ENCODE measurements at places on chromosomes 3 and 15.

DNA sequence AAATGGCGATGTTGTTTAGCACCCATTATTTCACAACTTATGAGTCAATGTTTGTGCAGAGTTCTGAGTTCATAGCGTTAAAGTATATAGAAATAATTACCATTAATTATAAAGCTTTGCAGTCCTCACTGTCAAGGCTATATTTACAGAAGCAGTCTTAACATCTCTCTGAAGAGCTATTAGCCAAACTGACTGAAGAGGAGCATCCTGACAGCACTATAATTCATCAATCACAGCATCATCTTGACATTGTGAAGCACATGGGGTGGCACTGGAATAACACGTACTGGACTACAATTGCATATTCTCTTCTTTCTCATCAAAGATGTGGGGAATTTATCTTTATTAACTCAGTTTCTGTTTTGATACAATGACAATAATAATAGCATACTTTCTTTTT lies 260.6 kb upstream of the MME start:
- no peak for DNase-seq

DNA sequence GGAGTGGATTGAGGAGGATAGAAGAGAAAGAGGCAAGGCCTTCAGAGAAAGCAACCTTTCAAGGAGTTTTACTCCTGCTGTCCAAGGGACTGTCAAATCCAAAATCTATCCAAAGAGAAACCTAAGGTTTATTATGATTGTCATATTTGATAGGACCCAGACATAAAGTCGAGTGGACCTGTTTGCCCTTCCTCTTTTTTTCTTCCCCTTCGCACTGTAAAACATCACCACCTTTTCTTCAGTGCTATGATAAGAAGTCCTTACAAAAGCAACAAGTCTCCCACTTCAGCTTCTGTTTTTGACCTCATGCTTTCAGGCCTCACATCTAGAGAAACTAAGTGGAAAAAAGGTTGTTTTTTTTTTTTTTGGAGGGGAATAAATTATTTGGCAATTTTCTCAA lies 73.0 kb downstream of the TRPC1 start:
- DNase-seq: no peak

GRCh38 chr3:143847787-143848631 lies at the start of gene SLC9A9:
TSS of gene SLC9A9 (minus strand) at chr3:143848468. CDS start at chr3:143848322, 146 bp downstream.
- DNase-seq: peak; percentile 56

DNA sequence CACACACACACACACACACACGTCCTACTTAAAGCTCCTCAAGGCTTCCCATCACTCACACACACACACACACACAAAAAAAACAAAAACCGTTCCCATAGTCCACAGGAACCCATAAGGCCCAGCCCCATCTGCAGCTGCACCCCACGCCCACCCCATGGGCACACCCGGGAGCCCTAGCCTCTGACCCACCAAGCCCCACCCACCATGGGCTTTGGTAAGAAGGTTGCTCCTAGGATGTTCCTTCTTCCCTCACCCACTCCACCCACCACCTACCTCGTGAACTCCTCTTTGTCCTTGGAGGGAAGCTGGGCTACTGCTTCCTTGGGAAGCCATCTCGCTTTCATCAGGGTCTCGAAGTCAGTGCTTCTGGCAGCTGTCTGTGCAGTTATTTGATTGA lies 115.1 kb downstream of the TPRA1 start:
- DNase-seq: no peak

DNA sequence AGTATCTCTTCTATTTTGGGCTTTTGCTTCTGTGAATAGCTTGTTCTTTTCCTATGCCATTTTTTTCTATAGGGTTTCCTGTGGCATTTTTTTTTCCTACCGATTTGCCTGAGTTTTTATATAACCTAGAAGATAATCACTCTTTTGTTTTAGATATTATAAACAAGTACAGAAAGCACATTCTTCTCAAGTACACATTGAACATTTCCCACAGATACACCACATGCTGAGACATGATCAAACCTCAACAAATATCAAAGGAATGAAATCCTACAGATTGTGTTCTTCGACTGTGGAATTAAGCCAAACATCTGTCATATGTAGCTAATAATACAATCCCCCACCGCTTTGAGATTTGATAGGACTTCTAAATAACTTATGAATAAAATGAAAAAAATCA lies 9.1 kb upstream of the FEM1B start:
- no peak for DNase-seq

DNA sequence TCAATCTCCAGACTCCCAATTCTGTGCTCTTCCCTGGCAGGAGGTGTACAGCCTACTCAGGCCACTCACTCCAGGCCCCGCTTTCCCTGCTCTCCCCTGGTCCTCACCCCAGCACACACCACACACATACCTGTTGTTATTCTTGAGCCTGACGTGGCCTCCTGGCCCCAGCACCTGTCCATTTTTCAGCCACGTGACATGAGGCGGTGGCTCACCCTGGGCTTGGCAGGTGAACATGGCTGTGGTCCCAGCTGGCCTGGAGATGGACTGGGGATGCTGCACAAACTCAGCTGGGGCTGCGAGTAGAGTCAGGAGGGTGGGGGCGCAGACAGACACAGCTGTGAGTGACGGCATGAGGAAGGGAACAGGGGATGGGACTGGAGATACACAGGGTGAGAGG lies 27.3 kb downstream of the RNU5B-1 start:
- DNase-seq: no peak

- no peak for DNase-seq
These were observed 202.6 kb downstream of the UACA start for GRCh38 chr15:70560617-70561328.

DNA sequence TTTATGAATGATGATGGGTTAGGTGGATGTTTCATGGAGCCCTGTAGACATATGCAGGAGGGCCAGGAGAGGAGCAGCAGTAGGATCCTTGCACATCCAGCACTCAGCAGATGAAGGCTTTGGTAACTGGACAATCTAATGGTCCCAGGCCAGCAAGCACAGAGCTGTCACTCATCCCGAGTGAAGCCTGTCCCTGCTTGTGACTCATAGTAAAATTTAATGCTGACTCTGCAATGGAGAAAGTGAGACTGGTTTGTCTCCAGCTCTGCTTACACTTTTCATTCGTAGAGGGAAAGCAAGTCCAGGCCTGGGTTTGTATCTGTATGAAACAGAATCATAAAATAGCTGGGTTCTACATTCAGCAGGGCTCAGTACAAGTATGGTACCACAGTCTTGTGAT lies 131.7 kb downstream of the DTWD1 start:
- no peak for DNase-seq

GRCh38 chr3:56971816-56972215 lies 88.6 kb upstream of the SPATA12 start:
- DNase-seq: no peak

- DNase-seq: peak; percentile 85
These were observed 35.2 kb downstream of the GAP43 start for GRCh38 chr3:115658337-115659181.

- no peak for DNase-seq
These were observed 83.4 kb downstream of the TLE3 start for GRCh38 chr15:70014331-70014730.

DNA sequence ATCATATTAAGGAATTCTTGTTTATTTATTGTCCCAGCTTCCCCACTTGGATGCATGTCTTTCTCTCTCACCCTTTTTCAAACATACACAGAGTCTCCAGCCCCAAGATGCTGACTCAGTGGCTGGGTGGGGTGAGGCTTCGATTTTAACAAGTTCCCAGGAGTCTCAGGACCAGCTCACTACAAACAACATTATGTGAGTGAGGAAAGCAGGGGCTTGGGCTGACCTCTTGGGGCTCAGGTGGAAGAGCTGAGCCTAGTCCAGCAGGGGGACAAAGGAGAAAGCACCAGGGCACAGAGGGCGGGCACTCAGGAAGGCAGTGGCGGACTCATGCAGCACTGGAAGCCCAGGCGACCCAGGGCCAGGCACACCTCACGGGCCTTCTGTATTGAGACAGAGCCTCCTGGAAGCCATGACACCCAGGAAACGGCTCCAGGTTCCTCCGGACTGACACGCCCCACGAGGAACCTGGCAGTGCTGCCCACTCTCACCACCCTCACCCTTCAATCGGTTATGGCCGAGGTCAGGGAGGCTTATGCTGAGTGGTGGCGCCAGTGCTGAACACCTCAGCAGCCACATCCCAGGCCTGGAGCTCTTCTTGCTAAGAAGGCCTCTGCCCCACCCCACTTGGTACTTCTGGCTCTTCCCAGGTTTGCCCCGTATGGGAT lies 97.4 kb downstream of the LRIG1 start:
- peak; percentile 18 for DNase-seq

GRCh38 chr15:72318408-72318942 lies 1.5 kb downstream of the CELF6 start:
- DNase-seq: no peak

GRCh38 chr3:33130144-33130543 lies 16.3 kb downstream of the CRTAP start:
- no peak for DNase-seq
